Activated CD4-positive, CD25-positive, alpha-beta regulatory T cell (primary cell): ENCODE measurements at places on chromosomes 3 and 15.

DNA sequence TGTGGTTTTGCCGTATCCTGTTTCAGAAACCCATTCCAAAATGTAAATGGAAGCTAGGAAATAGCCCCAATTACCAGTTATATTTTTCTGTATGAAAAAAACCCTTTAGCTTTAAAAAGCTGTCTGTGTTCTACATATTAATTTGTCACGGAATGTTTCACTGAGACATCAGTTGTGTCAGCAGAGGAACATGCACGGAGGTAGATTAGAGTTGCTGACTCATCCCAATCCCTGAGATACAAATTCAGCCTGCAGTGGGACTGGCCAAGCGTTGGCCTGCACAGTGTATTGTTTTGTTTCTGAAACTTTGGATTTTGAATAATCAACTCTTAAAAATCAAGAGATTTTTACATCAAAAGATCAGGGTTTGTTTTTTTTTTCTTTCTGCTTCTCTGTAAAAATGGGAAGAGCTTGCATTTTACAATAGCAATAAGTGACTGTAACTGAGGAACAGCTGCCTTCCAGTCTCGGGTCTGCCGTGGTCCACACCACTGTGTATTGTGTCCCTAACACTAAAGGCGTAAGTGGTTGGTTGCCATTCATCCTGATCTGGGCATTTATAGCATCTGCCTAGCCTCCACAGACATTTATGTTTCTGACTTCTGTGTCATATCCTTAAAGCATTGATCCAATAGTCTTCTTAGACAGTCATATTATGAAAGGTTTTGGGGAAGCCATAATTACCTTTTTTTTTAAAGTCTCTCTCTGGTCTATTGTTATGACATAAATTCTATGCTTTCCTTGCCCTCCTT, 218.1 kb downstream of the ADAMTSL3 start:
- no peak for DNase-seq

DNA sequence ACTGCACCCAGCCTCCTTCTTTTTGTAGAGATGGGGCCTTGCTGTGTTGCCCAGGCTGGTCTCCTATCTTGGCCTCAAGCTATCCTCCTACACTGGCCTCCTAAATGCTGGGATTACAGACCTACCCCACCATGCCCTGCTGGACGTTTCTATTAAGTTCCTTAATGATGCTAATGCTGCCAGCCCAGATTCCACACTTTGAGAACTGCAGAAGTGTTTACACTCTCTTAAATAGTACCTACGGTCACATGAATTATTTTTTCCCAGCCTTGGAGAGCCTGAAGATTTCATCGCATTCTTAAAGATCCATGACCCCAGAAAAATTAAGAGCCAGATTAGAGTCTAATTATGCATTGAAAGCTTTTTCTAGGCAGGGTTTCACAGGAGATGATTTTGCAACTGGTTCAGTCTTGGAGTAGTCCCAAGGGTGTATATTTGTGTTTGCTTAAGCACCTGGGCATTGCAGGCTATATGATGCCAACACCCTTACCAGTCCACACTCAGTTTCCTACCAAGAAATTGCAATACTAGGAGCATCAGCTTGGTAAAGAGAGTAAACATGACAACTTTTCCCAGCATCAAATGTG, 36.6 kb downstream of the TM4SF4 start:
- no peak for DNase-seq

GRCh38 chr3:129360705-129361460, 67.6 kb downstream of the EFCAB12 start:
- DNase-seq, result no peak

- no peak for DNase-seq
These were observed 53.5 kb downstream of the SEMA5B start for GRCh38 chr3:122973893-122974615.

DNA sequence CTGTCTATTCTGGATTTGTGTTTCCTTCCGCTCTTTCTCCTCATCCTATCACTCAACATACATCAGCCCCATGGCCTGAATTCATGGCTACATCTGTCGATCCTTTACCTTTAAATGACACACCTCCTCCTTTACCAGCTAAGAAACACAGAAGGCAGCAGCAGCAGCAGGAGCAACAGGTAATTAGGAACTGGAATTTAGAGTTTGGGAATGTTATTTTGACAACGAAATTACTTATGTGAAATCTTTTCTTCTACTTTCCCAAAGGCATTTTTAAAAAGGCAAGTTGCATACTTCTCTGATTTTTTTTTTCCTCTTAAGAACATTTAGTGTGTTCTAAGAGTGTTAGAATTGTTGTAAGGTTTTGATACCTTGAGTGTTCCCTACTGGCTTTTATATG, 29.1 kb upstream of the ABHD10 start:
- no peak for DNase-seq

GRCh38 chr3:137807998-137808397, 43.9 kb downstream of the SOX14 start:
- no peak for DNase-seq

- DNase-seq, result no peak
These were observed 94.1 kb upstream of the MRPL3 start for GRCh38 chr3:131596884-131597283.

DNA sequence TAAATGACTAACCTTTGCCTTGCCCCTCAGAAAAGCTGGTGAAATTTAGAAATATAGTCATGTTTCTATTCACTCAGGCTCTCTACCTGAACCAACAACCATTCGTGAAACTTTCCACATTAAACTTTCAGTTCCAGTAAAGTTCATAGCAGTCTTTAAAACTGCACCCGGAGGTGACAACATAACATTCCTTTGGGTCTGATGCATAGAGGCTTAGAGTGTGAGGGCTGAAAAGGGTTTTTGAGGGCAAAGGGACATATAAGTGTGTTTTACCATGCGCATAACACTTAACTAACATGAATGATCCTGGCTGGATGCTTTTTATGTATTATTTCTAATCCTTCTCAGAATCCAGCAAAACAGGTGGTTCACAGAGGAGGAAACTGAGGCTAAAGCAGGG, 471.7 kb upstream of the MCTP2 start:
- no peak for DNase-seq

GRCh38 chr3:114762144-114762543, 384.9 kb downstream of the ZBTB20 start:
- DNase-seq, result no peak
